HS-5 (cell line): ENCODE measurements at places on chromosomes 11 and 22.
A peak's percentile ranks its signal among the peaks of the same experiment; 100 is the strongest.

DNA sequence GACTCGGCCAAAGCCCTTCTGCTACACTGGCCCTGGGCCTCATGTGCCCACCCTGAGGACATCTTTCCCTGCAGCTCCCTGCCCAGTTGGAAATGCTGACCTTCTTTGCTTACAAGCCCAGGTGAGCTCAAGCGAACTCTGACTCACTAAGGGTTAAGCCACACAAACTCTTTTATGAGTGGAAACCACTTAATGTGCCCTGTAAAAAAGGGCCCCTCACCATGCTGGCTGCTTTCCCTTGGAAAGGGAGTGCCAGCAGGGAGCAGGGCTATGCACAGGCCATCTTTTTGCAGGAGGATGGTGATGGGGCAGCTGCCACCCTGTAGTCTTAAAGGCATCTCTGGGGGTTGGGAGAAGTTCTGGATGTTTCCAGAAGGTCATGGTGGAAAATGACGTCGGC is 18.7 kb downstream of the EHF start:
- DNase-seq = no peak

- DNase-seq = no peak
Observed at GRCh38 chr11:95920460-95921105, 3.3 kb downstream of the MTMR2 start.

GRCh38 chr11:5229796-5230195 is 2.9 kb upstream of the HBB start:
- no peak for DNase-seq

DNA sequence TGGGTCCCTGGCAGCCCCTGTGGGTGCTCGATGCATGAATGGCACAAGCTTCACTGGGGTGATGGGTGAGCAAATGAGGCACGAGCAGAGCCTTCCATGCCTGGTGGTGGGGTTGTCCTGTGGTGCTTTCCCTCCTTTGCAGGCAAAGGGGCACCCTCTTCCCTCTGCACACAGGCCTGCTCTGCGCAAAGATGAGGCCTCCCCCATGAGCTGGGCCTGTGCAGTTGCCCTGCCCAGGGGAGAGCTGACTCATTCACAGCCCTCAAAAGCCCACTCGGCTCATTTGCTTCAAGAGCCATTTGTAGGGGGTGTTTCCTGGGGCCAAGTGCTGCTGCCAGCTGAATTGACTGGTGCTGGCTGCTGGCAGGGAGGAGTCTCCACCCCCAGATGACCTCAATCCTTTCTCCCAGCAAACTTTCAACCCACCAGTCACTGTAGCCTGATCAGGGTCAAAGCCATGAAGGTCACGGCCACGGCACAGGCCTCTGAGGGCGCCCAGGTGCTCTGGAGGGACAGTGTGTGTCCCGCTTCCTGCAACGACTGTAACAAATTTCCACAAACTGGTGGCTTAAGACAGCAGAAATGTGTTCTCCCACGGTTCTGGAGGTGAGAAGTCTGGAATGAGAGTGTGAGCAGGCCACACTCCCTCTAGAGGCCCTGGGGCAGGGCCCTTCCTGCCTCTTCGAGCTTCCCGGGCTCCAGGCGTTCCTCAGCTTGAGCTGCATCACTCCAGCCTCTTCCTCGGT is 48.8 kb upstream of the ANO1 start:
- DNase-seq = no peak

DNA sequence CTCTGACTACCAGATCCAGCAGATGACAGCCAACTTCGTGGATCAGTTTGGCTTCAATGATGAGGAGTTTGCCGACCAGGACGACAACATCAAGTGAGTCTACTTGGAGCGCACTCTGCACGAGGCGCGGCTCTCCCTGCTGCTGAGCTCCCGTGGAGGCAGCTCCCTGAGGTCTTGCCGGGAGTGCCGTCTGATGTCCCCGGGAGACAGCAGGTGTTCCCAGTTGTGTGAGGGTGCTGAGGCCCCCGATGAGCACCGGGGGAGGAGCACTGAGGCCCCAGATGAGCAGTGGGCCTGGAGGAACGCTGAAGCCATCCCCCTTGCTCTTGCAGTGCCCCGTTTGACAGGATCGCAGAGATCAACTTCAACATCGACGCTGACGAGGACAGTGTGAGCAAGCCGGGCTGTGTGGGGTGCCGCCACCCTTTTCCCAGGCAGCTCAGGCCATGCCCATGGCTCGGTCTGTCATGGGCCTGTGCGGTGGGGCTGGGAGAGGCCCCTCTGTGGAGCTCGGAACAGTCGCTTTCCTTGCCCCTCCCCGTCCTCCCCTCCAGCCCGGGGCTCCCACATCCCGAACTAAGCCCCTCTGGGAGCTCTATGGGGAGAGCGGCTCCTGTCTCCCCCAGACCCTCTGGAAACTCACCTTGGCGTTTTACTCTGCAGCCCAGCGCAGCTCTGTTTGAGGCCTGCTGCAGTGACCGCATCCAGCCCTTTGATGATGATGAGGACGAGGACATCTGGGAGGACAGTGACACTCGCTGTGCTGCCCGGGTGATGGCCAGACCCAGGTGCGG is 37.1 kb downstream of the SBF1 start:
- no peak for DNase-seq

DNA sequence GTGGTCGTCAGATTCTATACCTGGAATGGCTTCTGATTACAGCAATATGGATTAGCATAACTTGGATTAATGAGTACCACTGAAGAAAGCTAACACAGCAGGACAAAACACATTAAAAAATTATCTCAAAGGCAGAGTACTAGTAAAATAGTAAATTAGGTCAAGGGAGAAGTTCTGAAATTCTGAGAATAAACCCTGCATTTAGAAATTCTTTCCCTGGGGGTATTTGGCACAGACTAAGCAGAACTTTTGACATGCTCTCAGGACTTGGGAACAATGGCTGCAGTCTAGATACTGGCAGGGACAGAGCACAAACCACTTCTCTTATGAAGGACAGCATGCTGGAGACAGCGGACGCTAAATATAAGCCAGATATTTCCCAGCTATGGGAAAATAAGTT is 85.6 kb upstream of the GRIA4 start:
- no peak for DNase-seq

DNA sequence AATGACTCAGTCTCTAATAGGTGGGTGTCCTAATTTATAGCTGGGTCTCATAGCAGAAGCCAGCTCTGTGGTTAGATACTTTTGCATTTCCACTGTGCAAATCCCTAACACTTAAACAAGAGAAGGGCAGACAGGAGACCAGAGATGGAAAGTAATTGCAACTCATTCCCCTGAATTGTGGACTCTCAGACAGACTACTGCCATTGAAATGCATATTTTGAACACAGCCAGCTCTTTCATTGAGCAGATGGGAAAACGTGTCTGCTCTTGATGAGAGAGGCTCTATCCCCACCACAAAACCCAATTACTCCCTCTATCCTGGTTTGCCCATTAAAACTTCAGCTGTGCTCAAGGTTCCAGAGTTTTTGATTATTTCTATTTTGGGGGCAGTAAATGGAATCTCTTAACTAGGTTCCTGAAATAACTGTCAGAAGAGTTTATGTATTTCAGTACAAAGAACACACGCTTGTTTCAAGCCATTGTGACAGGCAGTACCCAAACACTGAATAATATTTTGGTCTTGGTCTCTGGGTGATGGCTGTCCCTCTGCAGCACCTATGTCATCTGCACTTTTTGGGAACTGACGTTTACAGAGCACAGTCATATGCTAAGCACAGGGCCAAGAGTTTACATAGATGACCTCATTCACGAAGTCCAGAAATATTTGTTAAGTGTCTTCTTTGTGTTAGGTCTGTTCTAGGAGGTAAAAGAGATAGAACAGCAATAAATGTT is 41.7 kb downstream of the FAM227A start:
- no peak for DNase-seq

GRCh38 chr22:30224161-30224857 is 22.2 kb downstream of the LIF start:
- no peak for DNase-seq

DNA sequence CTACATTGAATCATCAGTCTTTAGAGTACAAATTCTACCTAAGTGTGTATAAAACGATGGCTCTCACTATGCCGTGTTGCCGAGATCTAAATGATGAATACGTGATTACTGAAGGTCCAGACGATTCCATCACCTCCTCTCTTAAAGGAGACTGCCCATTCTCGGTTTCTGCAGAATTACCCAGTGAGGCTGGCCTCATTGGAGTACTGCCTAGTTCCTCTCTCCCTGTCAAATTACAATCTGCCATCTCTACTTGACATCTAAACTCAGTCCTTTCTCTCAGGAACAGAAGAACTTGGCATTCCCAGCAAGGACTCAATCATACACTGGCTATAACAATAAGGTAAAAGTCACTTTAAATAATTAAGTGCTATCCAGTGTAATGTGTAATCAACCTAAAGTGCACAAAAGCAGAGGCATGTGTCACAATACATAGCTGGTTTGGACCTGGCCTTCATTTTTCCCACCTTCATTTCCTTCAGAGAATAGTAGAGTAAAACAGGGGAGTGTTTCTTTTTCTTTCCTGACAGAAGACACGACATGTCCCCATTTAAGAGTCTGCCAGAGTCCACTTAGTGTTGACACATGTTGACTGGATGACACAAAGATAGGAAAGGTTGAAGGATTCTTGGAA is 634.1 kb downstream of the LRRC4C start:
- no peak for DNase-seq

DNA sequence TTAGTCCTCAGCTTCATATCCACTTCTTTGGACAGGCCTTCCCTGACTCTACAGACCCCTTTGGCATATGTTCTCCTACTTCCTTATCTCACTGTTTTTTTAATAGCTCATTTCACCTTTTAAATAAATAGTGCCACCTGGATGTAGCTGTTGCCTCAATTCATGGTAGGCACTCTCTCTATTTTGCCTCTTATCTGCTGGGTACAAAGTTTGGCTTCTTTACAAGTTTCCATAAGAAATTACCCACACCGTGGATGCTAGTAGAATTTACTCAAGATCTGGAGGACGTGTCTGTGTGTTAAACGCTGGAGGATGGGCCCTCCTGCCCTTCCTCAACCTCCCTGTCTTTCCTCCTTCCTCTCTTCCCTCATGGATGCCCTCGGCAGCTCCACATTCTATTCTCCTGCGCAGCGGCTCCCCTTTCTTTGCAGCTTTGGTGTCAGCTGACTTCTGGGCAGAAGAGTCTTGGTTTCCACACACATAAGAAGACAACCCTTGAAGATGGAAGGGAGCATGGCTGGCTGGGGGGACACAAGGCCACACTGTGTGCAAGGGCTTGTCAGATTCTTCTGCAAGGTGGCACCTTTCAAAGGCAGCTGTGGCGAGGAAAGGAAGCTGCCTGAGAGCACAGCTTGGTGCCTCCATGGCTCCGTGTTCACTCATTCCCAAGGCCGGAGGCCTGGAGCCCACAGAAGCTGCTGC is 212.6 kb downstream of the SNX19 start:
- no peak for DNase-seq

GRCh38 chr11:74256378-74257133 is 54.9 kb downstream of the P4HA3 start:
- no peak for DNase-seq

DNA sequence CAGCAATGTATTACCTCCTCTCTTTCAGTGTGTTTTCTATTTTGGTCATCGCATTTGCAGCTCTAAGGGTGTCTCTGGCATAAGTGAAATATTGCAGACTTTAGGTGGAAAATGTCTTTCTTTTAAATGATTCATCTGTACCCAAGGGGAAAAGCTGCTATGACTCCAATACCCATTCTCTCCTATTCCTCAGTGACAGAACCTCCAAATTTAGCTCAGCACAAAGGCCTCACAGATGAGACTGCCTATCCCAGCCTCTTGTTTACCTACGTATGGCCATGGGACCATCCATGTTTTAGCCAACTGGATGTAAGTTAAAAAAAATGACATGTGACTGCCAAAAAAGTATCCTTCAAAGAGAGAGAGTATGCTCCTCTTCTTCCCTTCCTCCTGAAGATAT is 7.9 kb downstream of the MTMR2 start:
- no peak for DNase-seq

- DNase-seq = no peak
Observed at GRCh38 chr11:15585602-15586331, 471.0 kb downstream of the INSC start.

DNA sequence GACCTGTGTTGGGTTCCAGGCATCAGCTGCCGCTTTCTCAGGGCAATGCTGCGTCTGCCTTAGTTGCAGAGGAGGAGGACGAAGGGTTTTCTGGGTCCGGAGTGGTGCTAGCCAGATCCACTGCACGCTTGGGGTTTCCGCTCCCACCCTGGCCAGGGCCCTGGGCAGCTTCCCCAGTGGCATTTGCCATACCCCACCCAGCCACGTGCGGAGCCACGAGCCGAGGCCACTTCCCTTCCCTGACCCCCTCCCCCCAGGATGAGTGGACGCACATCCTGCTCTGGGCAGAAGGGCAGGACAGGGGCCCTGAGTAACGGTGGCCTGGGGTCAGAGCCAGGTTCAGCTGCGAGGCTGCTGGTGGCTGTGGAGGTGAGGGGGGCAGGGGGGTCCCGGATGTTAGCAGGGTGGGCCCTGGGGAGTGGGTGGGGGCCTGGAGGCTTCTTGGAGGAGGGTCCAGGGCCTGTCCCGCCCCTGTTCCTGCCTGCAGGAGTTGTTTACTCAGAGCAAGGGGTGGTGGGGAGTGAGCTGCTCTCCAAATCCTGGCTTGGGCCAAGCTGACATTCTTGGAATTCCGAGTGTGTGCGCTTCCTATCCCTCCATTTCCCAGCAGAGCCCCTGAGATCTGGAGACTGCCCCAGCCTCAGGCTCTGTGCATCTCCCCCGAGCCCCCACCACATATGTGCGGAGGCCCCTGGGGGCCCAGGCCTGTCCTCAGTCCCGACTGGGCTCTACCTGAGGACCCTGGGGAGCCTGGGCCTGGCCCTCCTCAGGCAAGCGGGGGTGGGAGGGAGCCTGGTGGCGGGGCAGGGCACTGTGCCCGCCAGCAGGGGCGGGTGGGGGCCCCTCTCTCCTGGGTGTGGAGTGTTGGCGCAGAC is 1.4 kb downstream of the TSPAN4 start:
- DNase-seq = peak; percentile 88

DNA sequence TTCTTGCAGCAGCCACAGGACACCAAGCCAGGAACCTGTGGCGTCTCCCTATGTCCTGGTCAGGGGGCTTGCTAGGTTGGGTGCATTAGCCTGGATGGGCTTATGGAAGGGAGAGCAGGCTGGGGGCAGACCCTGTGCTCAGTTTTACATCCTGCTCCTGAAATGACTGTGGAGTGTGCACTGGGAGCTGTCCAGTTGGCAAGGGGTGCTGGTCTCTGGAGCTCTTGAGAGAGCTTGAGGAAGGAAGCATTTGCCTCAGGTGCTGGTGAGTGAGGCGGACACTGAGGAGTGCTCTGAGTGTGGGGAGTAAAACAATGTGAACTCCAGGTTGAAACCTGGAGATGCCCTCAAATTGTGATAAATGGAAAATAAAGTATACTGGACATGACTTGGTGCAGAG is 3.4 kb downstream of the SCGB1D4 start:
- DNase-seq = no peak

DNA sequence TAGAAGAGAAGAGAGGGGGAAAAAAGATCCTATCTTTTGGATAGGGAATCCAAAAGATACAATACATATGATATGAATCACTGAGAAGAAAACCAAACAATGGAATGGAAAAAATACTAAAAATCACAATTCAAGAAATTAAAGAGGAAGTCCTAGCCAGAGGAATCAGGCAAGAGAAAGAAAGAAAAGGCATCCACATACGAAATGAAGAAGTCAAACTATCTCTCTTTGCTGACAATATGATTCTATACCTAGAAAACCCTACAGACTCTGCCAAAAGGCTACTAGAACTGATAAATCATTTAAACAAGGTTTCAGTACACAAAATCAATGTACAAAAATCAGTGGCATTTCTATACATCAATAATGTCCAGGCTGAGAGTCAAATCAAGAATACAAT is 91.4 kb downstream of the EFCAB6 start:
- DNase-seq = no peak

- DNase-seq = no peak
Observed at GRCh38 chr11:1858154-1858553, 5.3 kb downstream of the LSP1 start.

GRCh38 chr11:131038597-131038996 is 122.3 kb upstream of the SNX19 start:
- DNase-seq = no peak
